NCI-H2227 treated with DMSO at 0.1 percent for 48 hours (cell line): ENCODE measurements at places on chromosomes 5 and 9.

DNA sequence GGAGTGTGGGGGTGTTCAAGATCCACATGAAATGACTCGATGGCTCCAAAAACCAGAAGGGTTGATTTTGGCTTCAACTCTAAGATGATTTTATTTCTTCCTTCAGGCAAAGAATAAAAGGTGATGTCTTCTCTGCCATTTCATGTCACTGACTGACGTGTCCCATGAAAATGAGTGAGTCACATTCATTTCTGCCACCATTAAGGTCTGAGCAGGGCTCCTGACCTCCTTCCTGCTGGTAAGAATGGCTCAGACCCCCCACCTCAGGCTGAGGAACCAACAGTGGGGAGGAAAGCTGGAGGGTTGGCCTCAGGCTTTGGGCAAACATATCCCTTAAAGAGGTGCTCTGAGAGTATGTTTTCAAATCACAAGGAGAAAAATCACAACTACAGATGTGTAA lies 53.9 kb upstream of the ZNF354A start:
- DNase-seq: no peak

DNA sequence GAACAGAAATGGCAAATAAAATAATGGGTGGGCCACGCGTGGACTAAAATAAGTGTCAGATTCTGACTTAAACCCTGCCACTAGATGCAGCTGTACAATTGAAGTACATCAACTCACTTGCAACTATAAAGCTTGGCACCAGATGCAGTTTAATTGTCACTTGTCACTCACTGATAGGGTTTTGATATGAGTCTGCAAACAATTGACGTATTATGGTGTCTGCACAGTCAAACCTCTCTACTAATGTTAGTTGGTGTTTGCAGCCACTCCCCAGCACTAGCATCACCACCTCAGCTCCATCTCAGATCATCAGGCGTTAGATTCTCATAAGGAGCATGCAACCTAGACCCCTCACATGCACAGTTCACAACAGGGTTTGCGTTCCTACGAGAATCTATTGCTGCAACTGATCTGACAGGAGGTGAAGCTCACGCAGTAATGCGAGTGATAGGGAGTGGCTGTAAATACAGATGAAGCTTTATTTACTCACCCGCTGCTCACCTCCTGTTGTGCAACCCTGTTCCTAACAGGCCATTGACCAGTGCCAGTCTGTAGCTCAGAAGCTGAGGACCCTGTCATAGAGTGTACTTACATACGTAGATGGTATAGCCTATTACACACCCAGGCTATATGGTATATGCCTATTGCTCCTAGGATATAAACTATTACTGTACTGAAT lies 72.1 kb upstream of the SEMA6A start:
- no peak for DNase-seq

DNA sequence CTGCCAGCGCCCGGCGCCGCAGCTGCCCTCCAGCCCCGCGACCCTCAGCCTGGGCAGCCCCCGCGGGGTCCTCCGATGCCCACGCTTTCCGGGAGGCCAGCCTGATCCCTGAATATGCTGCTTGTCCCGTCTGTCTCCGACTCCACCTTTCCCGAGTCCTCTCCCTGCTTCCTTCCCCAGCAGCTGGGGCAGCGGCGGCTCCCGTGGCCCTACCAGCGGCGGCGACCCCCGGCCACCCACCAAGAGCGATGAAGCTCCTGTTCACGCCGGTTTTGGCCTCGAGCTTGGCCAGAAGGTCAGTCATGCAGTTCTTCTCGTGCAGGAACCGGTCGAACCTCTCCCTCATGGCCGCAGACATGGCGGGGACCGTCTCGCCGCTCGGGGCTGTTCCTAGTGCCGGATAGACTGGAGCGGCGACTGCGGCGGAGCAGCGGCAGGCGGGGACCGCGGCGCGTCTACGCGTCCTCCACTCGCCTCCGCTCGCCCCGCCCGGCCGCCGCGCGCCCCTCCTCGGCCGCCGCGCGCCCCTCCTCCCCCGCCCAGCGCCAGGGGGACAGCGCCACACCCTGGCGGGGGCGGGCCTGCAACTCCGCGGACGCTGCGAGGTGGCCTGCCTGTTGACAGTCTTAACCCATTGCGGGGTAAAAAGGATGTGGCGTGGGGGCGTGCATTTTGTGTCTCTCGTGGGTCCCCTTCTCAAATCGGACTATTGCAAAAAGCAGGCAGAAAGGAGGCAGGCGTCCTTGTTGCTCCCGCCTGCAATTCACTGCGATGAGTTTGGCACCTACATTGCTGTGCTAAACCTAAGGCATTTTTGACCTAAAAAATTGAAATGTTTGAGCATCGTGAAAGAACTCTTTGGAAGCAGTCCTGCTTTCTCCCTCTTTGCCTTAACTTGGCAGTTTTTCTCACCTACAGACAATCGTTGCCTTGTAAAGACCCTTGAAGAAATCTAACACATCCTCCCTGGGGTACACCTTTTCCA lies at the start of gene REEP5:
Gene REEP5 (minus strand): TSS at position 395 of the 985 bp plus-strand sequence. CDS start 37 bp downstream, at position 358.
- DNase-seq: peak; percentile 65

DNA sequence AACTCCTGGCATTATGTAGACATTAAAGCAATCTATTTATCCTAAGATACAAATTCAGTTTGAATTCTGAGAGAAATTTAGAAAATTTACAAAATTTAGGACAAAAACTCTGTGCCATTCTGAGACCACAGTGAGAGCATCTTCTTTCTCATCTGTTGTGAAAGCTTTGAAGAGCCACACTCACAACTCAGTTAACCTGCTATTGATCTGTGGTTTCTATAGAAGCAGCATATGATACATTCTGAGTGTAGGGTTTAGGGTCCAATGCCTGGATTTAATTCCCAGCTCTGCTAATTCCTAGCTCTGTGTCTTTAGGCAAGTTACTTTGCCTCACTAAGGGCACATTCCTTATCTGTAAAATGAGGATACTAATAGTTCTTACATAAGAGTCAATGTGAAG lies 21.6 kb downstream of the CAST start:
- DNase-seq: no peak

- DNase-seq: peak; percentile 4
These were observed 38.9 kb downstream of the CDH6 start for GRCh38 chr5:31232273-31232888.

DNA sequence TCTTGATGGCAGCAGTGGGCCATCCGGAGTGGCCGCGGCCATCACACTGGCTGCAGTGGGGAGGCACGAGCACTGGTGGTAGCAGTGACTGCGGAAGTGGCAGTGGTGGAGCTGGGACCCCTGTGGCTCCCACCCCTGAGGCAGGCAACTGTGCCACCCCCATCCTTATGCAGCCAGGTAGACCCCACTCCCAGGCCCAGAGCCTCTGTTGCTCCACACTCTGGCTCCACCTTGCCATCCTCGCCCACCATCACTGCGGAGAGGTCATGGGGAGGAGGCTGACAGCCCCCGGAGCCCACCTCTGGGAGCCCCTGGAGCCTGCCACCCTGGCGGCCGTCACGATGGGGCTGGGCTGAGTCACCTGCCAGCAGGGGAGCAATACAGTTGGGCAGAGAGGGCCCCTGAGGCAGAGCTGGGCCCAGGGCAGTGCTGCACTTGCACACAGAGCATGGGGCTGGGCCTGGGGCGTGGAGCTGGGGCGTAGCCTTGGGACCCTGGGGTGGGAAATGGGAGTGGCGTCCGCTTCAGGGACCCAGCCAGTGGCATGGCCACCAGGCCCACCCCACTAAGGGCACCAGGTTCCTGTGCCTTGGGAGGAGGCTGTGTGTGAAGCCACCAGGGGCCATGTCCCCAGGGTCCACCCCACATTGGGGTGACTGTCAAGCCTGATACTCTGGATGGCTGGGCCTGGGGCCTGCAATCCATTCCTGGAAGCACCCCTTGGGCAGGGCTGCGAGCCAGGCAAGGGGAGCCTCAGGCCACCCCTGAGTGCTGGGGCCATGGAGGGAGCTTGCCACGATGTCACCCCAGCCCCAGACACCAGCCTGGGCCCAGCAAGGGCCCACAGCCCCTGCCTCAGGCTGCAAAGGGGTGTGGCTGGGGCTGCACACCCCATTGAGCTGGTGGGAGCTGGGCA lies 7.7 kb downstream of the AMBP start:
- DNase-seq: no peak

GRCh38 chr5:65483546-65484346 lies 2.0 kb upstream of the ADAMTS6 start:
- DNase-seq: no peak

DNA sequence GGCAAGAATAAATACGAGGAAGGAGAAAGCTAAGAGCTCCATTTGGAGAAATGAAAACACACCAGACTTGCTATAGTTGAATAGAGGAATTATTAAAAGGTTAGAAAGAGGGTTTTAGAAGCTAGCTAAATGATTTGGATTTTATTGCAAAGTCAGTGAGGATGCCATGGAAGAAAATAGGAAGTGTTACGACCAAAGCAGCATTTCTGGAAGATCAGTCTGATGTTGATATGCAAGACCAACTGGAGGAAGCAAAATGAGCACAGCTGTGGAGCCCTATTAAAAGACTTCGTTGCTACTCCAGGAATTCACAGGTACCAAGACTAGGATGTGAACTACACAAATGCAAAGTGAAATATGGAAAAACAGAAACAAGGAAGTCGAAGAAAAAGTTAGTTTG lies 2.1 kb downstream of the DHX29 start:
- DNase-seq: no peak

DNA sequence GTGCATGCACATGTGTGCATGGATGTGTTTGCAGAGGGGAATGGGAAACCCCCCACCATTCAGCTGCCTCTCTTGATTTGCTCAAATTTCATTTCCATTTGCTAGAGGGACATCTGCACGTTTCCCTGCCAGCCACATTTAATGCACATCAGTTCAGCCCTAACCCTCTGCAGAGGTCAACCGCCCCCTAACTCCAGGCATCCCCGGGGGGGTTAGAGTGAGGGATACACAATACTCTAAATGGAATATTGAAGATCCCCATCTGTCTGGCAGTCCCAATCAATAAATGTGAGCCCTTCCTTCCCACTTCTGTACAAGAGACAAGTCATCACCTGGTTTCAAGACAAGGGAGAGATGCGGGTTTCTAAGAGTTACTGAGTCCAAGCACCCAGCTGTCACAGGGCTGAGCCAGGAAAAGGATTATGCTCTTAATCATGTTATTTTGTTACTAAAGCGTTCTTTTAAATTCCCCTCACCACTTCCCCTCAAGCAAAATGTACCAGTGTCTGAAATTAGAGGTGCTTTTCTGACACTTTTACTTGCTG lies 134.1 kb downstream of the SEMA6A start:
- DNase-seq: no peak

DNA sequence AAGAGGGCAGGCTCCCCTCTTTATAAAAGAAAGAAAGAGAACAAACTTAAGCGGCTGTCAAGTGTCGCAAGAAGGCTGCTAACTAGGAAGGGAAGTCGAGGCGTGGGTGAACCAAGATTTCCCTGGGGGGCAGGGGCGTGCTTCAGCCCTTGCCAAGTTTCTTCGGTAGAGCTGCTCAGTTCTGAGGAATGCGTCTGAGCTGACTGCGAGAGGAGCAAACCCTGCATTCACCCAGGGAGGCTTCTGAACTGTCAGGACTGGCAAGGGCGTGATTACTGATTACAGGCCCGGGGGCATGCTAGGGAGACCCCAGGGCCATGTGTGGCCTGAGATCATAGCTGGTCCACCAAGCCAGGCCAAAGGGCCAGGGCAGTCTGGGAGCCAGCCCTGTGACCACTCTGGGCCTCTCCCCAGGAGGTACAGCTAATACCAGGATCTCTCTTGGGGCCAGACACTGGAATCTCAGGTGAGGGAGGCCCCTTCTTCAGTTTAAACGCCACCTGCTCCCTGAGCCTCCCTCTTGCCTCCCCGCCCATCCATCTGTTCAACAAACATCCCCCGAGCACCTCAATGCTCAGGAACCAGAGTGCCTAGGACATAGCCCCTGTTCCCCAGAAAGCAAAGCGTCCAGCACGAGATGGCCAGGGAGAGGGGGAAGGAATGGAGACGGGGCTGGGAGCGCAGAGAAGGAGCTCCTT lies 30.9 kb downstream of the SARDH start:
- DNase-seq: no peak

DNA sequence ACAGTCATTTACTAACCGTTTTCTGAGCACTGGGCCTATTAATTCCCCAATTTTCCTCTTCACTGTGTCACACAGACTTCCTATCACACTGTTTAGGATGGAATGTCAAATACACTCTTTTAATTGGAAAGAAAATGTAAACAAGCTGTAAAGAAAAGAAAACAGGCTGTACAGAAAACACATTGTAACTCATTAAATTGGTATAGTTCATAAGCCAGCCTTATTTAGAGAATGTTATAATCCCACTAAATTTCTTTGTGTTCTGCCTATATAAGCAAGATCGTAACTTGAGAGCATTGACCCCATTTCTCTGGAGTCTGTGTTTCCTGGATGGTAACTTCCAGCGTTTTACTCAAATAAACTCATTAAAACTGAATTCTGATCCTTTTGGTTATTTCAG lies 46.5 kb downstream of the TARS1 start:
- DNase-seq: no peak

DNA sequence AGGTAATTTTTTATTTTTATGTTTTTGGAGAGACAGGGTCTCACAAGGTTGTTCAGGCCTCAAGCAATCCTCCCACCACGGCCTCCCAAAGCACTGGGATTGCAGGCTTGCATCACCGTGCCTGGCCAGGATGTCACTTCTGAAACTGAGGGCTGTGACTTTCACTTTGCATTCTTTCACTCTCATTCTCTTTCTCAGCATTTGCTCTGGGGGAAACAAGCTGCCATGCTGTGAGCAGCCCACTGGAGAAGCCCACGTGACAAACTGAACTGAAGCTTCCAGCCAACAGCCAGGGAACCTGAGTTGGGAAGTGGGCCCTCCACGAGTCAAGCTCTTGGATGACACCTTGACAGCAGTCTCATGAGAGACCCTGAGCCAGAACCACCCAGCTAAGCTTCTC lies 109.4 kb downstream of the C5orf15 start:
- DNase-seq: no peak
